ENCODE measurements at places on chromosomes 2 and 18.

GRCh38 chr2:28359222-28360057 lies 33.2 kb upstream of the FOSL2 start:
- peak; percentile 33 for DNase-seq

DNA sequence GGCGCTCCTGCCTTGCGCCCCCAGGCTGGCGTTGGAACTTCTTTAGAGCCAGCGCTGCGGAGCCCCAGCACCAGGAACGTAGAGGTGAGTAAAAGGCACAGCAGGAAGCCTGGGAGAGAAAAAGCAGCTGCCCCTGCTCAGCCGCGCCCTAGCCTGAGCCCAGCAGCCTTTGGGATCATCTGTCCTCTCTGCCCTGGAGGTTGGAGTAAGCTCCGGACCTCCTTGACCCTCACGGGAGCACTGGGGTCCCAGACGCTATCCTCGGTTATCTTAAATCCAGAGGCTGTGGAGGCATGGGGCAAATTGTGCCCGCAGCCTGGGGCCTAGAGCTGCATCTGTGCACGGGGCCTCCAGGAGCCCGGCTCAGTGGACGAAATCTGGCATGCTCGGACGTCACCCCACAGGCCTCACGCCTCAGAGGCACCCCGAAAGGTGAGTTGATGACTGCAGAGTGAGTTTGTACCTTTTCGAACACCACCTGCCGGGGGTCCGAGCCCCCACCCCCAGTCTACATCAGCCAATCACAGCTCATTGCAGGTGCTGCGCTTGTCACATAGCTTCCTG lies 1.6 kb upstream of the SLC66A2 start:
- DNase-seq: no peak

DNA sequence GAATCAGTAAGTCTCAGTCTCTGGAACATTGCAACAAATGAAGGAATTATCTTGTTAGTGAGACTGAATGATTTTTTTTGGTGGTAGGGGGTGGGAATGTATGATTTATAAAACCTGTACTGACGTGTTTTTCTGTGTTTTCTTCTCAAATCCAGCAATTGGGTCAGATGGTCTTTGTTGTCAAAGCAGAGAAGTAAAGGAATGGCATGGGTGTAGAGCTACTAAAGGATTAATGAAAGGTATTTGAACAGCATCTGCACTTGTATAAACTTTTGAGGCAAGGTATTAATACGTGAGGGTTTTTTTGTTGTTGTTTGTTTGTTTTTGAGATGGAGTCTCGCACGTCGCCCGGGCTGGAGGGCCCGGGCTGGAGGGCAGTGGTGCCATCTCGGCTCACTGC lies 10.7 kb downstream of the DDX1 start:
- no peak for DNase-seq

DNA sequence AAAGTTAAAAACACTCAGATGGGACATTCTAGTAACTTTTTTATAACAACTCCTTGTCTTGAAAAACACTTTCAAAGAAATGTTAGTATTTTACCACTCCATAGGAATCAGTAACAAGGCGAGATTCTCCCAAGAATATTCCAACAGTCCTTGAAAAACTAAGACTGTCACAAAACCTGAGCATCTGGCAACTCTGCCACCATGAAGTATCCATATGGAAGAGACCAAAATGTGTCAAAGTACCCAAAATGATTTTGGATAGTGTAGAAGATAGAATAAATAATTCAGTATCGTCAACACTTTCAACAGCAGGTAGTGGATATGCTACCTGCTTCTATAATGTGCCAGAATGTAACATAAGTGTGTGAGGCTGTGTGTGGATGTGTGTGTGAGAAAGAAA lies 361.8 kb downstream of the ZEB2 start:
- DNase-seq: no peak
